Activated CD8-positive, alpha-beta T cell treated with anti-CD3 and anti-CD28 coated beads, Interleukin-2, amount 10 ng/mL, durations not matched to agents 7 days and 5 days (primary cell): ENCODE measurements at places on chromosomes 12 and 14. TPM values are rescaled to one million over a fixed set of nuclear protein-coding genes. Genes with fewer than 3 reads are reported as not detected.

The ADGRD1 gene
- not detected for total RNA-seq

- peaks cover 48% of the 10 kb centered on the region for H3K36me3 ChIP-seq
- peaks cover 33% of the 10 kb centered on the region for H3K4me1 ChIP-seq
- H3K4me3 ChIP-seq, result no peak overlapping the region
- no peaks in the 10 kb centered on the region for H3K27me3 ChIP-seq
- no peak for DNase-seq
- H3K27ac ChIP-seq, result no peak overlapping the region
These were observed 6.9 kb downstream of the MTA1 start for GRCh38 chr14:105426416-105427130.

GRCh38 chr12:67645126-67645525 is 3.4 kb upstream of the DYRK2 start:
- H3K27me3 ChIP-seq, result peaks cover 3% of the 10 kb centered on the region
- peaks cover 16% of the 10 kb centered on the region for H3K4me1 ChIP-seq
- peaks cover 3% of the 10 kb centered on the region for H3K36me3 ChIP-seq
- H3K27ac ChIP-seq, result no peak overlapping the region
- no peak overlapping the region for H3K4me3 ChIP-seq

GRCh38 chr14:30655124-30655523 is 33.0 kb downstream of the SCFD1 start:
- H3K36me3 ChIP-seq, result peaks cover 25% of the 10 kb centered on the region
- no peaks in the 10 kb centered on the region for H3K27me3 ChIP-seq
- no peaks in the 10 kb centered on the region for H3K4me1 ChIP-seq
- H3K27ac ChIP-seq, result no peak overlapping the region
- no peak overlapping the region for H3K4me3 ChIP-seq
